ENCODE measurements at places on chromosomes 11 and 22.

DNA sequence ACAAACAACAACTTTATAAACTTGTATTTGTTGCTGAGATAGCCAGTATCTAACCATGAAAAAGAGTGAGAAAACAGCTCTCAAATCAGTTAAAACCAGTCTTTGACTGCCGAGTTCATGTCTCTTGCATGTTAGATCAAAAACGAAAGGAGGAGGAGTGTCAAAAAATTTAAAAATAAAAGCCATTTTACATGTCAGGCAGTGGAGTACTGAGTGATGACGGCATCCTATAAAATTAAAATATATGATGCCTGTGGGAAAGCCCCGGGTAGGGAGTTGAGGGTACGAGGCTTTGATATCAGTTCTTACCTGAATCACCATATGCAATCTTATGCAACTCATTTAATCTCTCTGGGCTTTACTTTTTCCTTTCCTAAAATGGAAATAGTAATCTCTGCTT is 117.3 kb downstream of the ETS1 start:
- no peak for DNase-seq

GRCh38 chr11:105720096-105720495 is 110.2 kb downstream of the GRIA4 start:
- no peak for DNase-seq

- DNase-seq = peak; percentile 2
These were observed 522.3 kb downstream of the BRD1 start for GRCh38 chr22:49305214-49305965.

GRCh38 chr22:48175721-48176120 is 1413.3 kb downstream of the TBC1D22A start:
- no peak for DNase-seq

DNA sequence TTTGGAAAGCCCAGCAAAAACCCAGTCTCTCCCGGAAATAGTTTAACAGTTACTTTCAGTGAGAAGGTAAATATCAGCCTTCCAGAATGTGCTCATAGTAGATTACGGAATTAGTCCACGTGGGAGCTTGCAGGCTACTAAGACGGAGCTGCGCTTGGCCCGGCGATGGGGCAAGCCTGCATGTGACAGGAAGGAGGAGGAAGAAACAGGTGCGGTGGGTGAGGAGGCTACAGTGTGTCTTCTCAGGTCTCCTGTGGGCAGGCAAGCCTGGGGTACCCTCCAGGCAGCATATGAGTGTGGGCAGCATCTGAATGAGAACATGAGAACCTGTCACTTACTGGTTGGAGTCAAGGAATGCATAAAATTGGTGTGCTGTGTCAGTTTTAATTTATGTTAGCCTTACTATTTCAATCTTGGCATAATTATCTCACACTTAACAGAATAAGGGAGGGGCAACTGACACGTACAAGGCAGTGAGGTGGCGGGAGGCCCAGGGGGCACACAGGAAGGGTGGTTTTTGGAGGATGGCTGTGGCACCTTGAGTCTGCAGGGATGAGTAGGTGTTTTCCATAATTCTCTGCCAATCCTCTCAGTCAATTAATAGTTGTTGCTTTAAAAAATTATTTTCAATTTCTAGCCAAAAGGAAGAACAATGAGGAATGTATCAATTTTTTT is 35.7 kb downstream of the CLMP start:
- peak; percentile 67 for DNase-seq

- DNase-seq = no peak
These were observed 495 bp upstream of the PKNOX2 start for GRCh38 chr11:125164091-125164421.

- no peak for DNase-seq
These were observed 592.0 kb downstream of the BRD1 start for GRCh38 chr22:49235463-49236300.

GRCh38 chr11:43547430-43547831 is 133.1 kb upstream of the HSD17B12 start:
- DNase-seq = no peak

DNA sequence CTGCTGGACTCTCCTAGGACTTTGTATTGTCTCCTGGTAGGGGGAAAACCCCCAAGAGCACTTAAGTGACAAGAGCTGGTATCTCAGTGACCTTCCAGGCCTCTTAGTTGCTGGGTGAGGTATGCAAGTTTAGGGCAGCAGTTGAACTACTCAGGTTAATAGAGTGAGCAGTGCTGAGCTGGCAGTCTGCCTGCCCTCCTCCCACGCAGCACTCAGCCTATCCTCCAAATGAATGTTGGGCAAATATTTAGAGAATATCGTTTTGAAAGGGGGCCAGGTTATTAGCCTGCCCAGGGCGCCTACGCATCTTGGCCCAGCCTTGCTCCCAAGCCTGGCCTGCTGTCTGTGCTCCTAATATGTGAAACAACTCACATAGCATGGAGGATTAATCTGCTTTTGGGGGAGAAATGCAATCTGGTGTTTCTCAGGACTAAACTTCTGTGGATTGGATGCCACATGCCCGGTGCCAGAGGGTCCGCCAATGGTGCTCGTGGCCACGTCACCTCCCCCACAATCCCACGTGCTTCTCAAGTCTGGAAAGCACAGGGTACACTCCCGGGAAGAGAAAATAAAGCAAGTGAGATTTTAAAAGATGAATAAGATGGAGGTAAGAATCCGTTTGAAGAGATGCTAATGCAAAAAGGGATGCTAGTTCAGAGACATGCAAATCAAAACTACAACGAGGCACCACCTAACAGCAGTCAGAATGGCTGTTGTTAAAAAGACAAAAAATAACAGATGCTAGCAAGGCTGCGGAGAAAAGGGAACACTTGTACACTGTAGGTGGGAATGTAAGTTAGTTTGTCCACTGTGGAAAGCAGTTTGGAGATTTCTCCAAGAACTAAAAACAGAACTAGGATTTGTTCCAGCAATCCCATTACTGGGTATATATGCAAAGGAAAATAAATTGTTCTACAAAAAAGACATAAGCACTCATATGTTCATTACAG is 67.7 kb downstream of the SPON1 start:
- peak; percentile 23 for DNase-seq

DNA sequence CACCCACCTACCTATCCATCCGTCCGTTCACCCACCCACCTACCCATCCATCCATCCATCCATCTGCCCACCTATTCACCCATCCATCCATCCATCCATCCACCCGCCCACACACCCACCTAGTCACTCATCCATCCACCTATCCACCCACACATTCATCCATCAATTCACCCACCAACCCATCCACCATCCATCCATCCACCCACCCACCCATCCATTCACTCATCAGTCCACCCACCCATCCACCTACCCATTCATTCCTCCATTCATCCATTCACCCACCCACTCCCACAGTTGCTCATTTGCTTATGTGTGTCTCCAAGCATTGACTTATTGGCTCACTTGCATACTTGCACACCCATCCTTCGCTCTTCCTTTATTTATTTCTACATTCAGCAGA is 50.1 kb downstream of the MYO7A start:
- DNase-seq = no peak

DNA sequence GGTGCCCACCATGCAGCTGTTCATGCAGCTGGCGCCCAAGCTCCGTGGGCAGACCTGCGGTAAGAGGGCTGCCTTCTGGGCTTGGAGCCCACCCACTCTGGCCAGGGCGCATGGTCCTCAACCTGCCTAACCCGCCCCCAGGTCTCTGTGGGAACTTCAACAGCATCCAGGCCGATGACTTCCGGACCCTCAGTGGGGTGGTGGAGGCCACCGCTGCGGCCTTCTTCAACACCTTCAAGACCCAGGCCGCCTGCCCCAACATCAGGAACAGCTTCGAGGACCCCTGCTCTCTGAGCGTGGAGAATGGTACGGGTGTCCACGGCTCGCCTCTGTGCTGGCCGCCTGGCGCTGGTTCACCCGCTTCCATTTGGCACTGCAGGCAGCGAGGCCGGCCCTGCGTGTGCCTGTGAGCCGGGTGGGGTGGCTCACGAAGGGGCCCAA is 11.0 kb downstream of the MUC5AC start:
- no peak for DNase-seq

GRCh38 chr11:37406651-37407050 is 808.6 kb upstream of the RAG2 start:
- no peak for DNase-seq

- DNase-seq = no peak
These were observed 13.1 kb downstream of the KCNJ5 start for GRCh38 chr11:128904303-128904655.

- no peak for DNase-seq
These were observed 76.0 kb downstream of the RBFOX2 start for GRCh38 chr22:35952576-35952975.

- peak; percentile 35 for DNase-seq
These were observed 5.6 kb downstream of the AHNAK start for GRCh38 chr11:62540804-62541701.

DNA sequence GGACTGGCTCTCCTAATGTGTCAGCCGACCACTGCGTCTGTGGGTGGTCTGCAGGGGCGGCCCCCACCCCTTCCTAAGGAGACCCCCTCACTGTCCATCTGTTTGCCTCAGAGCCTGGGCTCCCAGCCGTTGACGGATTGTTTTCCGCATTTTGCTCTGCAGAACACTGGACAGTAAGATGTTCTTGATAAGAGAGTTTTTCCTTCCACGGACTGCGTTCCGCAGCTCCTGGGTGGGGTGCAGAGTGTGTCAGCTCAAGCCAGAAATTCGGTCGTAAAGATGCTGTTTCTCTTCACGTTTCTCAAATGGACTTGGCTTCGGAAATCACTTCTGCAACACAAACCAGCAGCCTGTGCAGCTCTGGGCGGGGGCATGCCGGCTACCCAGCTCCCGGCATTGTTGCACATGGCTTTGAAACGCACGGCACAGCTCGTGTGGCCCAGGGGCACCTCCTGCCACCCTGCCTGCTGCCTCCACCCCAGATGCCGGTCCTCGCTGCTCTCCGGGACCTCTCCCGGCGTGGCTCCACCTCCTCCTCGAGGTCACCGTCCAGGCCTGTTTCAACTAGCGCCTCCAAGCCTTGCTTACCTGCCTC is 2.9 kb upstream of the MRGPRG start:
- no peak for DNase-seq

GRCh38 chr22:38832005-38832978 is 11.5 kb downstream of the NPTXR start:
- no peak for DNase-seq

DNA sequence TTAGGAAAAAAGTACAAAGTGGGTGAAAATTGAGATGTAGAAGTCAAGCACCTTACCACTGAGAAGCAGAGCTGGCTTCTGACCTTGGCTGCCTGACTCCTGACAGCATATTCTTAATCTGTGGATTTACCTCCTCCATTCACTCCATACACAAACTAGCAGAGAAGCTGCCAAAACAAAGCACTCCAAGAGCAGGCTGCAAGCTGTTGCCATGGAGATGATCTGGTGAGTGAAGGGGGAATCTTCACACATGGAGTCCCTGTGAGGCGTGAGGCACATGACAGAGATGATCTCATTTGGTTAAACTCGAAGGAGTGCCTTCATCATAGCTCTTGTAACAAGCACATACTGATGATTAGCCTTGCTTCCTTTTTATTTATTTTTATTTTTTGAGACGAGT is 16.1 kb downstream of the COMMD9 start:
- peak; percentile 25 for DNase-seq

DNA sequence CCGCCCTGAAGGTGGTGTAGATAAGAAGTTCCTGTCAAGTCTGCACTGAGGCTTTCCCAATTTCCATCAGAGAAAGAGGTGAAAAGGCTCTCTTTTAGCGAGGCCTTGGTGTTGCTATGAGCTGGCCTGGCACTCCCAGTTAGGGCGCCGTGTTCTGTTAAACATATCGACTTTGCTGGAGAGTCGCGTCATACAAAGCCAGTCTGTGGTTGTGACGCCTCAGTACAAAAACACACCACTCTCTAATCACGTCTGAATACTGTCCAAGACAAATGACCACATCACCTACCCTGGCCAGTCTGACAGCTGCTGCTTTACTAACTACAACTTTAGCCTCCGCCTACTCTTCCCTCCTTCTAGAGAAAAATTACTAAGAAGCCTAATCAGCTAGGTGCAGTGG is 8.0 kb upstream of the TOLLIP start:
- DNase-seq = no peak

DNA sequence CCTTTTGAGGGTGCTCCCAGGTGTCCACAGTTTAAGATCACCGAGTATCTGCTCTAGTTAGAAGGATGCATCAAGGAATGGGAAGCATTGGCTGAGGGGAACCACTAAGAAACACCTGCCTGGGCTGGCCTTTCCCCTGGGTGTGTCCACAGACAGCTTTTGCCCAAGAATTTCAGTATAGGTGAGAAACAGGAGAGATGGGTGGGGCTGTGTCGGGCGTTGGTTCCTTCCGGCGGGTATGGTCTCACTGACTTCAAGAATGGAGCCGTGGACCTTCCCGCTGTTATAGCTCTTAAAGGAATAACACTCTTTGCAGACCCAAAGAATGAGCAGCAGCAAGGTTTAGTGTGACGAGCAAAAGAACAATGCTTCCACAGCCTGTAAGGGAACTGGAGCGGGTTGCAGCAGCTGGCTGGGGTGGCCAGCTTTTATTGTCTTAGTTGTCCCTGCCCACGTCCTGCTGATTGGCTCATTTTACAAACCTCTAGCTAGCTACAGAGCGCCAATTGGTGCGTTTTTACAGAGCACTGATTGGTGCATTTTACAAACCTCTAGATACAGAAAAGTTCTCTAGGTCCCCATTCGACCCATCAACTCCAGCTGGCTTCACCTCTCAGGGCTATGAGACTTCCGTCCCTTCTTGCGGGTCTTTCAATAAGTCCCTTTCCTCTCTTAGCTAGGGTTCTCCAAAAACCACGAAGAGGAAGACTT is 2.4 kb downstream of the FADS1 start:
- peak; percentile 67 for DNase-seq

DNA sequence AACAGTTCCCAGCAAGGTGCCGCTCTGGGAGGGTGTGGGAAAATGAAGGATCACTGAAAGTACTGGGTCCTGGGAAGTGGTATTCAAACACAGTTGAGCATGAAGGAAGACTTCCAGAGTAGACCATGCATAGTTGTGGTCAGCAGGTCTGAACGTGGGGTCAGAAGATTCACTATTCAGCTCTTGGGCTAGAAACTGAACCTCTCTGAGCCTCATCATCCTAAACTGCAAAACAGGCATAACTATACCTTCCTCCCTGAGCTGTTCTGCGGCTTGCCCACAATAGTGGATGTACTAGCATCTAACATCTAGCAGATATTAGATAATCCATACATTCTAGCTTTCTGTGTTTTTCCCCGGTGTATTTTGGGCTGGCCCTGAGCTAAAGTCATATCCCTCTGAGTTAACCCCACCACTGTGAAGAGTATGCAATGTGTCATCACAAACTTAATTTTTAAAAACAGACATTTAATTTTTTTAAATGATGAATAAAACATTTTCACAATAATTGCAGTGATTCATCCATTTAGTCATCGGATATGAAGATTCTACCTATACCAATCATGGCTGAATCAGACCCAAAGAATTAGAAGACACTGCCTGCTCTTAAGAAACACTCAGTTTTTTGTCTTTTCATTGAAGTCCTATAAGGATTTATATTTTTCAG is 179.1 kb downstream of the BLID start:
- peak; percentile 67 for DNase-seq

DNA sequence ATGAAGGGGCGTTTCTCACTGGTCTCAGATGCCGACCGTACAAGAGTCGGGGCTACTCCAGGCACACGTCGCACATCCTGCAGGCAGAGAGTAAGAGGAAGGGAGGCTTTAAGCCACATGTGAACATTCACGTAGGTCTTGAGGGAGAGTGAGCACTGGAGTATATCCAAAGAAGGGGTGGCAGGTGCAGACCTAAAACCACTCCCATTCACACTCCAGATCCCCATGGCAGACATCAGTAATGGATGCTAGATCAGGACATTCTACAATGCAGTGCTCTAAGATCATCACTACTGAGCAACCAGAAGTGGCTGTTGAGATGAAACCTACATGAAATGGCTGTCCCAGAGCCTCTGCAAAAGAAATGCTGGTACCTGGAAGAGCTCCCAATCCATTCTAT is 39.0 kb downstream of the WT1 start:
- DNase-seq = no peak

- no peak for DNase-seq
These were observed 5.3 kb downstream of the P2RY6 start for GRCh38 chr11:73277467-73277866.
